HT1080 (cell line): ENCODE measurements at places on chromosomes 1 and 21.

DNA sequence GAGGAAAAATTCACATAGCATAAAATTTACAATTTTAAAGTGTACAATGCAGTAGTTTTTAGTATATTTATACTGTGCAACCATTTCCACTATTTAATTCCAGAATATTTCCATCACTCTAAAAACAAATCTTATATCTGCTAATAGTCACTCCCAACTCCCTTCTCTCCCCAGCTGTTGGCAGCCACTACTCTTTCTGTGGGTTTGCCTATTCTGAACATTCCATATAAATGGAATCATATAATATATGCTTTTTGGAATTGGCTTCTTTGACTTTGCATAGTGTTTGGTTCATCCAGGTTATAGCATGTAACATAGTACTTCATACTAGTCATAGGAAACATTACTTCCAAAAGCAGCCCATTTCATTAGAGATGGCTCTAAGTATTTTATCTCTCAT, 25.0 kb upstream of the TMEM39B start:
- no peak for DNase-seq

- no peak for DNase-seq
These were observed 78.9 kb downstream of the KAZN start for GRCh38 chr1:14677292-14677971.

DNA sequence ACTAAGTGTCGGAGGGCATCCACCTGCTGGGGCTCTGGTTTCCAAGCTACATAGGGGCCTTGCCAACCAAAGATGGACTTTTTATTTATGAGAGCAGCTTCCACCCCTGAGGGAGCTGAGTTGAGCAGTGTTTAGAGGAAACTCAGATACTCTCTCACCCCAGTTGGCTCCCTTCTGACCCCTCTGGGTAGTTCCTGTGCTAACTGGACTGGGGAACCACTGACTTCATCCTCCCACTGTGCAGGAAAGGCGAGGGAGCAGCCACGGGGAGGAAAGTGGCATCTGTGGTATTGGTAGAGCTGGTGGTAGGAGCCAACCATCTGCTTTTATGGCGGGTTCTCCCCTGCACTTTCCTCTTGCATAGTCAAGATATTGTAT, 70.4 kb downstream of the MPZL1 start:
- no peak for DNase-seq

DNA sequence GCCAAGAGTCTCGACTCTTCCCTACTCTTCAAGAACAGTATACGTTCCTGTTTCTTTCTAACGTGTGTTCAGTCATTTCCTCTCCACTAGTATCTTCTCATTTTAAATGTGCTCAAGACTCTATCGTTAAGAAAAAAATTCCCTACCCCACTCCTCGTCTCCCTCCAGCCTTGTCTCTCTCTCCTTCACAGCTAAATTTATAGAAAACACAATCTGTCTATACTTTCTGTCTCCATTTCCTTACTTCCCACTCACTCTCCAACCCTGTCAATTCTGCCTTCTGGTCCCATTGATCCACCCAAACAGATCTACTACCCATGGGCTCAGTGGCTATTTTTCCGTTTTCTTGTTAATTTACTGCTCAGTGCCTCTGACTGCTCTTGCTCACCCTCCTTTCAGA, 75.3 kb downstream of the CSMD2 start:
- no peak for DNase-seq

GRCh38 chr1:223029985-223030769, 112.9 kb downstream of the TLR5 start:
- DNase-seq = no peak

DNA sequence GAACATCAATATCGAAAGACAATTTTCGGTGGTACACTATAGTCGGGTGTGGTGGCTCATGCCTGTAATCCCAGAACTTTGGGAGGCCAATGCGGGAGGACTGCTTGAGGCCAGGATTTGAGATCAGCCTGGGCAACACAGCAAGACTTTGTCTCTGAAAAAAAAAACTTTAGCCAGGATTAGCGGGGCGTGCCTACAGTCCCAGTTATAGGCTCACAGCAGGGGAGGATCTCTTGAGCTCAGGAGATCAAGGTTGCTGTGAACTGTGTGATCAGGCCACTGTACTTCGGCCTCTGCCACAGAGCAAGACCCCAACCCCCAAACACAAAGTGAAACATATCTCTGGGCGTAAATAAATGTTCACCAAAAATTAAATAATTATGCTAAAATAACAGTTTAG, 1.6 kb downstream of the TADA1 start:
- no peak for DNase-seq

DNA sequence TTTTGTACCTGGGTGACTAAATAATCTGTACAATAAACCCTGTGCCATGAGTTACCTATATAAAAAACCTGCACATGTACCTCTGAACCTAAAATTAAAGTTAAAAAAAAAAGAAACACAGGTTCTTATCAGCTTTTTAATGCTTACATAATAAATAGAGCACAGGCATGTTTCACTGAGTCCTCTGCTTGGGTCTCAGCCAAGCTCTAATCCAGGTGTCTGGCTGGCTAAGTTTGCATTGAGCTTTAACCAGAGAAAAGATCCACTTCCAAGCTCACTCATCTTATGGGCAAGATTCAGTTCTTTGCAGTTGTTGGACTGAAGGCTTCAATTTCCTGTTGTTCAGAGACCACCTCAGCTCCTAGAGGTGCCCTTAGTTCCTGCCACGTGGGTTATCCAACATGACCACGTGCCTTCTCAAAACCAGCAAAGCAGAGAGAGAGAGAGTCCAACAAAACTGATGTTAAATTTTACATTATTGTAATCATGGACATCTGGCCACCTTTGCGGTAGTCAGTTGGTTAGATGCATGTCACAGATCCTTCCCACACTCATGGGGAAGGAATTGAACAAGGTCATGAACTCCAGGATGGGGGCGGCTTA, 68.2 kb upstream of the TMPRSS2 start:
- no peak for DNase-seq

- no peak for DNase-seq
These were observed 858.3 kb upstream of the TMPRSS15 start for GRCh38 chr21:19261731-19262376.

DNA sequence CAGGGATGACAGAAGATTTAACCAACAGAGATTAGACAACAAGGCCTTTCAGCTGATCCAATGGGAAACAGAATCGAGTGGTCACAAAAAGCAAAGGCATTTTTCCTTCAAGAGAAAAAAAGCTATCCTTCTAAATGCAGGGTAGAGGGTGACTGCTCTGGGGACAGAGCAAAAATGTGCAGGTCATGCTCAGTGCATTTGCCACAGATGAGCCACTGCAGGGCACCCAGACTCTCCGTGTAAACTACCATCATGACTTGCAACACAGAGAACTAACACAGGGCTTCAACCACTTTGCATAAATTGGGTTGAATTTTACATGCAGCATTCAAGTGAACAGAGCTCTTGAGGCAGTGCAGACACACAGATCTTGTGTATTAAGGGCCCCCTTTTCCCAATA, 56.8 kb downstream of the PRKAB2 start:
- DNase-seq = no peak

DNA sequence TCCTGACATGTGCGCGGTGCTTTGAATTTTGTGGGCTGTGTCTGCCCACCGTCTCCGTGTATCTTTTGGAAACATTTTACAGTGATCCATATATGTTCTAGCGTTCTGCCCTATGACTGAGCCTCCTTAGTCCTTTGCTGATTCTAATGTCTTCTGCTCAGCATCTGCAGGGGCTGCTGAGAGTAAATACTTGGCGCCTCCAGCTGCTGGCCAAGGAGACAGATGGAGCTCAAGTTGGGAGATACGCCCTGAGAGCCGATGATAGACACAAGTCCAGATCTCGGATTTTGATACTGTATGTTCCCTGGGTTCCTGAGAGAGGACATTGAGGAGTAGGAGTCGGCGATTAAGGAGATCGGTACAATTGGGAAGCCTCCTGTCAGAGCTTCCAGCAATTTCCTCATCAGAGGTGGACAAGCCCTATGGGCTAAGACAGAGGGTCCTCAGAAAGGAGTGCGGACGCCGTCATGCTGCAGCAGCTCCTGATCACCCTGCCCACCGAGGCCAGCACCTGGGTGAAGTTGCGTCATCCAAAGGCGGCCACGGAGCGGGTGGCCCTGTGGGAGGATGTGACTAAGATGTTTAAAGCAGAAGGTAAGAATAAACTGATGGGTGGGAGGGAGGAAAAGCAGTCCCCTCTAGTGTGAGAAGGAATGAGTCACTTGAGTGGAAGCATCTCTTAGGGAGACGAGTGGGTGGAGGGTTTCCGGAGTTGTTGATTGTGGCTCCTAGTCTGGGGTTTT, 390 bp downstream of the ZFP69B start:
- DNase-seq = peak; percentile 85

DNA sequence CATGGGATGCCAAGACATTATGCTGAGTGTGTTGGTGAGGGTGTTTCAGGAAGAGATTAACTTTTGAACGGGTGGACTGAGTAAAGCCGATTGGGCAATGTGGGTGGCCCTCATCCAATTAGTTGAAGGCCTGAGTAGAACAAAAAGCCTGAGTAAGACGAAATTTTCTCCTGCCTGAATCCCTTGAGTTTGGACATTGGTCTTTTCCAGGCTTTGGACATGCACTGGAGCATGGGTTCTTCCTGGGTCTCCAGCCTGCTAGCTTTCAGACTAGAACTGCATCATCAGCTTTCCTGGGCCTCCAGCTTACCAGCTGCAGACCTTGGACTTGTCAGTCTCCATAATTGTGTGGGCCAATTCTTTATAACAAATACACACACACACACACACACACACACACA, 63.6 kb downstream of the NIBAN1 start:
- peak; percentile 40 for DNase-seq

GRCh38 chr21:42505090-42505726, 8.4 kb upstream of the SLC37A1 start:
- no peak for DNase-seq

GRCh38 chr21:44765231-44766013, 36.2 kb downstream of the UBE2G2 start:
- DNase-seq = no peak

GRCh38 chr1:2547210-2548067, 8.7 kb upstream of the TNFRSF14 start:
- DNase-seq = no peak

DNA sequence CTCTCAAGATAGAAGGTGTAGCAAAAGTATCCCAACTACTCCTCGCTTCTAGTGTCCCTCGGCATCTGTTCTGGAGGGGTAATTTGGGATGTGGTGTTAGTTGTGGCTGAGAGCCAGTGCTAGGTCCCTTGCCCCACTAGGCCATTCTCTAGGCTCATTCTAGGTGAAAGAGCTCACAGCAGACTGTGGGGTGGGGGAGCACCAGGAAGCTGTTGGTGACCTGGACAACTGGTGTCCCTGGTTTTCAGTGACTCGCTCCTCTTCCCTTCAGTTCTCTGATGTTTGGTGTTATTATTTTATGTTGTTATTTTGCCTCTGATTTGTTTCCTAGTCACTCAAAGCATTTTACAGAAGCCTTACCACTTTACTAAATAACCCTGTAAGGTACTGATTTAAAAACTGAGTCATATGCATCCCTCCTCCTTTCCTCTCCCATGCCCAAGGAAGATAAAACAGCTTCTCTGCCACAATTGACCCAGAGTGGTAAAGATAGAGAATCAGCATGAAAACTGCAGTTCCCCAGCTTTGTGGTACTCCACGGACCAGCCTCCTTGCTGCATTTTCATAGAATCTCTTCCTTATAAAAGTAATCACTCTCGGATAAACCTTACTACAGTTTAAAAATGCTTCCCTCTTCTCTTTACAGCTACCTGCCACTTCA, 14.1 kb downstream of the DYRK3 start:
- DNase-seq = no peak

DNA sequence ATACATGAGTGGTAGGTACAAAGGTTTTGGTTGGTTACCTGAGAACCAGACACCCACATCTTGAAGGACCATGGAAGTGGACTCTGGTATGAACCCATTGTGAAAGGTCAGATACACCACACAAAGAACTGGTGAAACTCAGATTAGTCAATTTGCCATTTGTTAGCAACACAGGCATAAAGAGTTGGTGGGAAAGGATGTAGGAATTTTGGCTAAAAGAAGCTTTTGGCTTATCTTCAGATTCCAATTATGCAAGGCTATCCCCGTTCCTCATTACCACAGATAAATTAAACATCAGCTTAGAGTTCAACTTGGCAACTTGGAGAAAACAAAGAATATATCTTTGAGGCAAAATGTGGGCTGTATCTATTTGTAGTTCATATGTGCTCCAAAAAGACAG, 87.0 kb upstream of the IRF2BP2 start:
- DNase-seq = no peak

DNA sequence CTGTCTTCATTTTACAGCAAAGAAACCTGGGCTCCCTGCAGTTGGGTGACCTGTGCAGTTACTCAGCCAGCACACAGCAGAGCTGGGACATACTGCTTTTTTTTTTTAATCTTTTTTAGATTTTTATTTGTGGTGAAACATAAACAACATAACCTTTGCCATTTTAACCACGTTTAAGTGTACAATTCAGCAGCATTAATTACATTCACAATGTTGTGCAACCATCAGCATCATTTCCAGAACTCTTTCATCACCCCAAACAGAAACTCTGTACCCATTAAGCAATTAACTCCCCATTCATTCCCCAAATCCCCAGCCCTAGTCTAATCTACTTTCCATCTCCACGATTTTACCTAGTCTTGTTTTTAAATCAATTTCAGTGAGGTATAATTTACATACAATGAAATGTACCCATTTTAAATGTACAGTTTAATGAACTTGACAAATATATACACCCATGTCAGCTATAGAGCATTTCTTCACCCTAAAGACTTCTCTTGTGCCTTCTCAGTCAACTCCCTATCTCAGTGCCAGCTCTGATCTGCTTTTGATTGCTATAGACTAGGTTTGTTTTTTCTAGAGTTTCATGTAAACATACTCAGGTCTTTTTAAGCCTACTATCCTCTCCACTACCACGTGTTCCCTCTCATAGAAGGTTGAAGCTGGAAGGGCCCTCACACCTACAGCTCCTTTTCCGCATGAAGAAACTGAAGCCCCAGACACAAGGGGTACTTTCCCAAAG, 37.8 kb upstream of the C8B start:
- DNase-seq = no peak

- DNase-seq = no peak
These were observed 633 bp downstream of the THEMIS2 start for GRCh38 chr1:27872802-27873551.

- peak; percentile 70 for DNase-seq
These were observed 17.9 kb upstream of the ETV3 start for GRCh38 chr1:157156058-157156541.

- no peak for DNase-seq
These were observed 2.7 kb upstream of the COL6A2 start for GRCh38 chr21:46095083-46095719.

DNA sequence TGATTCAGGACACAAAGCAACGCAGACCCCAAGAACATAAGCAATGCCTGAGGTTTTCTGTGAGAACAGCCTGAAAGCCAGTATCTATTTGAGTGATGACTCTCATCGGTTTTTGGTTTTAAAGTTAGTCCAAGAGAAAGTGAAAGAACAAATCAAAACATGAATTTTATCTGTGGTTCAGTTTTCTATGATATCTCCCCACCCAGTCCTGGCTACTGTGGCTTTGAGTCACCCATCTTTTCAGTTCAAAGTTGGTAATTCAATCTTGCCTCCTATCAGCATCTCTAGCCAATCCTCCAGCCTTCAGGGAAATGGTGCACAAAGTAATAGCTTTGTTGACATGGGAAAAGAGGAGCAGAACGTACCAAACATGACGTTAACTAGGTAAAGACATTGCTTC, 40.5 kb upstream of the KRTAP19-8 start:
- DNase-seq = no peak
